Stimulated activated CD8-positive, alpha-beta memory T cell treated with anti-CD3 and anti-CD28 coated beads, Interleukin-7, amount 100 ng/mL, for 1 hour (primary cell): ENCODE measurements at places on chromosomes 16 and 17.

GRCh38 chr17:39677542-39678339 lies 9.5 kb downstream of the PNMT start:
- no peak for DNase-seq

DNA sequence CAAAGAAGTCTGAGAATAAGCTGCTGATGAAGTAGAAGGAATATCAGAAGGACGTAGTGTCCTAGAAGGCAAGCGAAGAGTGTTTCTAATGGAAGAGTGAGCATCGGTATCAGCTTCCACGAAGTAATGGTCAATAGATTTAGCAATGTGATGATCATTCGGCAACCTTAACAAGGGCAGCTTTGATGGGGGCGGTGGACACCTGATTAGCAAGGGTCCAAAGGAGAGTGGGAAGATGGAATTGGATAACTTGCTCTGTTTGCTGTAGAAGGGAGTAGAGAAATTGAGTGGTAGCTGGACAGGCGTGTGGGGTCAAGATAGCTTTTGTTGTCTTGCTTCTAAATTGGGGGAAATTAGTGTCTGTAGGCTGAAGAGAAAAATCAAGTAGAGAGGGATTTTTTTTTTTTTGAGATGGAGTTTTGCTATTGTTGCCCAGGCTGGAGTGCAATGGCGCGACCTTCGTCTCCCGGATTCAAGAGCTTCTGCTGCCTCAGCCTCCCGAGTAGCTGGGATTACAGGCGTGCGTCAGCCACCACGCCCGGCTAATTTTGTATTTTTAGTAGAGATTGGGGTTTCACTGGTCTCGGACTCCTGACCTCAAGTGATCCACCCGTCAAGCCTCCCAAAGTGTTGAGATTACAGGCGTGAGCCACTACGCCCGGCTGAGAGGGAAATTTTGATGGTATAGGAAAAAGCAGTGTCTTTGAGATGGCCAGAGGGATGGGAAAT lies 13.9 kb upstream of the HES7 start:
- no peak for DNase-seq

DNA sequence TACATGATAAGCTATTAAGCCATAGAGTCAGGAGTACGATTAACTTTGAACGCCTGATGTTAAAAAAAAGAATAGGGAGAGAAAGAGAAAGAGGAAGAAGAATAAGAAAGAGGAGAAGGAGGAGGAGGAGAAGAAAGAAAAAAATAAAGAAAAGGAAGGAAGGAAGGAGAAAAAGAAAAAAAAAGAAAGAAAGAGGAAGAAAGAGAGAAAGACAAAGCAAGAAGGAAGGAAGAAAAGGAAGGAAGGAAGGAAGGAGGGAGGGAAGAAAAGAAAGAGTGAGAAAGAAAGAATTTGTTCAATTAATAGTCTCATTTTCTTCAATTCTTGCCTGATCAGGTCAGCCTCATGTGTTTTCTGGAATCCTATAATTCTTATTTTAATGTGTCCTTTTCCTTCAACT lies 33.7 kb downstream of the HS3ST2 start:
- no peak for DNase-seq

DNA sequence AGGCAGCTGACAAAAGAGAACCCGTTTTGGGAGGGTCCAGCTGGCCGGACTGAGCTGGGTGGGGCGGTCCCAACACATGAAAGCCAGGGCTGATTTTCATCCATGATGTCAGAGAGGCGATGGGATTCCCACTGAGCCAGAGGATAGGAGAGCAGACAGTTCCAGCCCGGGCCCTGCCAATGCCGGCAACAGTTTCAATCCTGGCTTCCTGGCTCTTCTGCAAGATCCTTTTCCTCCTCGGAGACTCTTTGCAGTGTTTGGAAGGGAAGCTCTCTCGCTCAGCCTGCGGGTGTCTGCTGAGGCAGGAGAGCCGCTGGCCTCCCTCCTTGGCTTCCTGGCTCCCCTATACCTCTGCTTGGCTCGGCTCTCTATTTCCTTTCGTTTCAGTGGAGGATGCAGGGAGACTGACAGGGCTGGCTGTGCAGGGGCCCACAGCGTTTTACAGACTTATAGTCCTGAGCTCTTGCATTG lies 145.5 kb upstream of the SOX9 start:
- no peak for DNase-seq

GRCh38 chr16:30884760-30885159 lies 9.1 kb downstream of the BCL7C start:
- no peak for DNase-seq
